ENCODE measurements at places on chromosomes 3 and 15.

- peak; percentile 37 for DNase-seq
These were observed 11.0 kb upstream of the RAB7A start for GRCh38 chr3:128714887-128715491.

DNA sequence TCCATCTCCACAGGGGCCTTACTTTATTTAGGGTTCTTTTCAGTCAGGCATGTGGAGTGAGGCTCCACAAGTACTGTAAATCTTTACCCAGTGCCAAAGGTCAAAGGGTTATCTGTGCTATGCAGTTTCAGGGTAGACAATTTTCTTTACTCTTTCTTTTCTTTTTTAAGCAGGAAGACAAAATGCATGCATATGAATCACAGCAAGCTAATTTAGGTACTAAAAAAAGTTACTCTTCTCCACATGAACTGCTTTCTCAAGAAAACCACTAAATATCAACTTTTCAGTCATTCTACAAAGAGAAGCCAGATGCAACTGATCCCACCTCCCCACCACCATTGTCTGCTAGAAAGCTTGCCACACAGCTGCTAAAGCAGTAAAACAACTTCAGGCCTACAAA, 73.3 kb upstream of the PYGO1 start:
- no peak for DNase-seq

DNA sequence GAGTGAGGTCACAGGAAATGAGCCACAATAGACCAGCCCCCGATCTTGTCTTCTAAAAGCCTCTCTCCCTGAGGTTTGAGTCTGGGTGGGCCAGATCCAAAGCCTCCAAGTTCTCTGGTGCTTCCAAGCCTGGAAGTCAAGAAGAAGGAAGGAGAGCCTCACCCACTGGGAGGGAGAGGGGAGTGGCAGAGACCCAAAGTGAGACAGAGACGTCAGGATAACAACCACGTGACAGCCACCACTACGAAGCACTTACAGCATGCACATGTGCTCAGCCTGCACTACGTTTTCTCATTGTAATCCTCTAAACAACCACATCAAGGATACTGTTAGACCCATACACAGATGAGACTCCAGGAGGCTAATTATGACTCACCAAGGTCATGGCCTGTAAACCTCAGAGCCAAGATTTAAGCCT, 197.3 kb upstream of the LINGO1 start:
- no peak for DNase-seq

DNA sequence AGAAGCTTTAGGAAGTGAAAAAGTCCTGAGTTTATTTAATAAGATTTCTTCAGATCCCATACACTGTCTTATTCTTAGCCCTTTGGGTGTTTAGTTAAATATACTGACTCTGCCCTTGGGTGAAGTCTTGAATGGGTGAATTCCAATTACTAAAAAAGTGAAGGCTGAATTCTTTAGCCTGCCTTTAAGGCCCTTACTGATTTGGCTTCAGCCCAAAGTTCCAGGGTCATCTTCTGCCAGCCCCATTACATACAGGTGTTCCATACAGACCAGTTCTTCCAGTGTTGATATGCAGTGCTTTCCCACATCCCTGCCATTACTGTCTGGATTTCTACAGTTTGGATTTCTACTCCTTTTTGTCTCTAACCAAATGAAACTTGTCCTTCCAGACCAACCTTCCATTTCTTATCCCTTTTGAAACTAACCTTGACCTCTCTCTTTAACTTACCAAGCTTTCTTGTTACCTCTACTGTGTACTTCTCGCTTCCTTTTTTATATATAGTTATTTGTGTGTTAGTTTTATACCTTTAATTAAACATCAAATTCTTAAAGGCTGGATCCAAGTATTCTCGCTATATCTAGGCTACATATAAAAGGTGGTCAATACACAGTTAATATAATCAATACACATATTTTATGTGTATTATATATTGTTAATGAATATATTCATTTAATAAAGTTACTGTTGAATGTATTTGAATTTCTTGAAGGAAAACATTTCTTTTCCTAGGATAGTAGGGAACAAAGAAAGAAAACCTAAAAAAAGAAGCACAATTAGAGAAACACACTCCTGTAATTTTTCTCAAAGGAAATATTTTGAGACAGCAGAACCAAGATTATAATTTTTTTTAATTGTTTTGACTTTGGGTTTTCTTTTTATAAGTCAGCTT, 15.0 kb downstream of the MBNL1 start:
- no peak for DNase-seq

GRCh38 chr15:25635191-25635590, 196.4 kb upstream of the UBE3A start:
- no peak for DNase-seq

GRCh38 chr3:194910414-194910984, 224.8 kb downstream of the FAM43A start:
- no peak for DNase-seq

DNA sequence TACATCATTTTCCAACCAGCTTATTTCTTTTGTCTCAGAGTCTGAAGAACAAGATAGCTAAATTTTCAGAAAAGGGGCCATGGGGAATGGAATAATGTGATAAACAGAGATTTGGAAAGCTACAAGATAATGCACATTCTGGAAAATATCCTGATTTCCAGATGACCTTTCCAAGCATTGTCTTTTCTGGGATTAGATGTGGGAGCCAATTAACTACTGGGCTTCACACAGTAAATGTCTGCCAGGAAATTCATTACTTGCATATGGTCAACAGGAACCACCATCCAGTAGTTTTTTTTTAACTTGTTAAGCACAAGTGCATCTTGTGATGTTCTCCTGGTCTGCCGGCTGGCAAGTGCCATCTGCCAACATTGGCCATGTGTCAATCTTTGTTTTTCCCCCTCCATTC, 131.1 kb upstream of the BFSP2 start:
- DNase-seq = no peak

DNA sequence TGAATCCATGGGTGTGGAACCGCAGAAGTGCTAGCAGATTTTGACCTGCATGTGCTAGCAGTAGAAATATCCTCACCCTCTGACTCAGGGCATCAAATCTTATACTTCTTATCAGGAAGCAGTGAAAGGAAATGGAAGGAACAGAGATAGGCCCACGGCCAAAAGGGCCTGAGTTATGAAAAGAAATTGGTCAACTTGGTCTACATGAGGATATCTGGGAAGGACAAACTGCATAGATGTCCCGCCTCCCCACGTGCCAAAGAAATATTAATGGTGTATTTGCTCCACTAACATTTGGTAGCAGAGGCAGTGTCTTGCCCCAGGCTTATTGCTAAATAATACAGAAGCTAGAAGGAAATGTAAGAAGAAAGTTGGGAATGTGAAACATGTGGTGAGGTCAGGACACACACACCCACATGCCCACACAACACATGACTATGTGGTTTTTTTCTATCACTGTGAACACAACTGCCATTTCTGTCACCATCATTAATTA, 93.6 kb upstream of the COL8A1 start:
- no peak for DNase-seq

- no peak for DNase-seq
These were observed 156.2 kb downstream of the FGF12 start for GRCh38 chr3:192570821-192571791.

DNA sequence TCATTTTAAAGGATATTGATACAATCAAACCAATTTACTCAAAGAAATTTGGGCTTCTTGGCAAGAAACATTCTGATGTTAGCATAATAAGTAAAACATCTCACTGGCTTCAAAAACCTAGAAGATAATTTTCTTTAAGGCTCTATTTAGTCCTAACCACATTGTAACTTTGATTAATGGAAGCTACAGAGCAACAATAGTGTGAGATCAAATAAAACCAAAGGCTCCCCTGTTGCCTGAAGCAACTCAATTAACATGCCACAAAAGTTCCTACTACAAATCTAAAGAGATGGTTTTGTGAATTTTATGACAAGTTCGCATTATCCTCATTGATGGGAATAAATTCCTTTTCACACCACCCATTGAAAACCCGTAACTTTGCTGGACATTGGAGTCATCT, 5.9 kb downstream of the DPH6 start:
- no peak for DNase-seq

DNA sequence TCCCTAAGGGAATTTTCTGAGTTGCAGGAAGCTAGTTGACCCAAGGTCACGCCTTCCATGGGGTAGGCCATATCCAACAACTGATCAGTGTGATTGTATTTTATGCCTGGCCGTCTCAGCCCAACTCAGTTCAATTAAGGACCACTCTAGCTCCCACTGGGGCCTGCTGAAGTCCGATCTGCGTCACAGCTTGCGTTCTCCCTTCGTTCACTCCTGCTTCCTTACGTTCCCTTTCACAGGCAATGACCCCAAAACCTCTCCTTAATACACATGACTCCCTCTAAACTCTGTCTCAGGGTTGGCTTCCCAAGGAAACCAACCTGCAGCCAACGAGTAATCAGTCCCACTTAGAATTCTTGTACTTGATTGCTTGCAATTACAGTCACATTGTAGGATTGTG, 428.0 kb downstream of the RBMS3 start:
- no peak for DNase-seq

GRCh38 chr3:61875976-61876671, 314.8 kb downstream of the PTPRG start:
- DNase-seq = no peak

GRCh38 chr15:57297163-57297593, 79.1 kb upstream of the CGNL1 start:
- DNase-seq = no peak

DNA sequence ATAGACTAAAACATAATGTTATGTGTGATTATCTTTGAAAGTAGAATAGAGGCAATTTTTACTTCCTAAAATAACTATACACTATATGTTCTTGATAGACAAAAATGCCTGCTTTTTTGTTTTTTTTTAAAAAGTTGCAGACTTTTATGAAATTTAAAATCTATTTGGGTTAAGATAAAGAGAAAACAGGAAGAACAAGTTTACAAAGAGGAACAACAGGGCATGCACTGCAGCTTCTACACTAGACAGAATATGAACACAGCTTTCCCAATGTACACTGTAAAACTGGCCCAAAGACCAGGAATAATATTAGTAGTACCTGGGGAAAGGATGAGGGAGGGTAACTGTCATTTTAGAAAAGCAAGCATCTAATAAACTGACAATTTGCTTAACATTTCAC, 53.7 kb downstream of the NR1I2 start:
- no peak for DNase-seq

GRCh38 chr3:30604558-30604957, 1.8 kb upstream of the TGFBR2 start:
- no peak for DNase-seq

GRCh38 chr3:147200545-147200944, 205.8 kb downstream of the ZIC4 start:
- no peak for DNase-seq

DNA sequence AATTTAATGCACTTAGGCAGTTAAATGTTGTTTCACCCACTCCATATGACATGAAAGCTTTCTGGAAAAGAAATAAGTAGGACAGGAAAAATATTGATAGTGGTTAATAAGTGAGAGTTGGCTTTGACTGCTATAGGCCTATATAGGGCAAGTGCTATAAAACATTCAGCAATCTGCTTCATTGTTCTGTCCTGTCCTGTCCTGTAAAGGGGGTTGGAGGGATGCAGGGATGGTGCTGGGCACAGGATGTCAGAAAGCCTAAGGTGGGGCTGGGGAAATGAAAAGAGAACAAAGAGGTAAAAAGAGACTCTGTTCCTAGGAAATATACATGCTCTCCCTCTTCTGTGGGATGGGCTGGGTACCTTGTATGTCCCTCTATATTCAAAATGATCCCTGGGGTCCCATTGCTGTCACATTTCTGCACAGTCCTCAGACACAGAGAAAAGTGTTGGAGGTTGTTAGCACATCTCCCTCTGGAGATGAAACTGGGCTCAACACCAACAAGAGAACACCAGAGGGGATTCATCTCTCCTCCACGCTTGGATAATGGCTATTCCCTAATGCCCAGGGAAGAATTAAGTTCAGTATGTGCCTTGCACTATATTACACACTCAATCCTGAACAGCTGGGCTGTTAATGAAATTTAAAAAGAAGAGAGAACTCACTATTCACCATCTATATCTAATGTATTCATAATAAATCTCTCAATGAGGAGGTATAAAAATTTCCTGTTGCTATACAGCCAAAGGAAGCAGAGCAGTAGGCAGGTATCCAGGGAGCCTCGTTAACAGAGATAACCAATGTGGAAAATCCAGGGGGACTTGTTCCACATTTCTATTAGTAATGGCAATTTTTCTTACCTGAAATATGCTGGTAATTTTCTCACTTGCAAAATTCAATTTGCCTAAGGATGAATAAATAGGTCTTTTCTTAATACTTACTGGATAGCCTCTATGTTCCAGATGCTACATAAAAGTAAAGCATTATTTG, 108.1 kb upstream of the ZBED2 start:
- no peak for DNase-seq

- no peak for DNase-seq
These were observed 92.0 kb downstream of the ALCAM start for GRCh38 chr3:105458518-105459215.

DNA sequence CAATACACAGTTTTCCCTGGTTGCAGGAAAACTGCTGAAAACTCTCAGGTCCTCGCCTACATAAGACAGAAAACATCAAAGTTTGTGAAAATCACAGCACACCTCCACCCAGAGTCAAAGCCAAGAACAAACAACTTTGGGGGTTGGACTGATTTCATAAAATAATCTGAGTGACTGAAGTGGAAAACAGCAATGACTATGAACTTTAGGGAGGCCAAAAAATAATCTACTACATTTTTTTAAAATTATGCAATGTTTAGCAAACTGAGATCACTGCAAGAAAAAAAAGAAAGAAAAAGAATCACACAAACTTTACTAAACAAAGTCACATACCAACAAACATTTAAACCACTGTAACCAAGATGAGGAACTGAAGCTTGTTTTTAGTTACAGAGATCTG, 15.9 kb upstream of the FOXP1 start:
- no peak for DNase-seq

DNA sequence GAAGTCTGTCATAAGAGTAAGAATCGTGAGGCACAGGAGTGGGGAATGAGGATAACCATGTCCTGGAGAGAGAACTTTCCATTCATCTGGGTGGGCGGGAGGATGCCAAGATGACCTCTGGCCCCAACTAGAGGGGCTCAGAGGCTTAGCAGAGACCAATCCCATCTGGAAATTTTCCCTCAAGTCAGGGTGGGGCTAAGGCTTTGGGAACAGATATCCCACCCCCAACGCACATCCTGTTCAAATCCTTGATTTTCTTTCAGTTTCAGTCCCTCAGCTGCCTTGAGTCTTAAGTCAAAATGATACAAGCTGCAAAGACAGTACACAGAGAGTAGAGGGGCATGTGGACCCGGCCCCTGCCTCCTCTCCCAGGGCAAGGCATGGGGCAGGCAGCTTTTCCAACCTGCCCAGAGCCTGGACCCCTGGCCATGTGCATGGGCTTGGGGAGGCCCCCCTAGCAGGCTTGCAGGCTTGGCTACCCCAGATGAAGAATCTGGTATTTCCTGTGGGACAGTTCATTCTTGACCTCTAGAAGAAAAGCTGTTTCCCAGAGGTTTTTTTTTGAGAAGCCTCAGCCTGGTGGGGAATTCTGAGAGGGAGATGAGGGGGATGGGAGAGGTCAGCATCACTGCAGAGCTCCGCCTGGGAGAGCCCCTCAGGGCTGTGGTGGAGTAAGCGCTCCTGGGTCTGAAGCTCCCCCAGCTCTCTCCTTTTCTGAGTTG, 109.7 kb upstream of the HACD2 start:
- no peak for DNase-seq
